Fibroblast of the conjunctiva (primary cell): ENCODE measurements at places on chromosomes 7 and 10.

DNA sequence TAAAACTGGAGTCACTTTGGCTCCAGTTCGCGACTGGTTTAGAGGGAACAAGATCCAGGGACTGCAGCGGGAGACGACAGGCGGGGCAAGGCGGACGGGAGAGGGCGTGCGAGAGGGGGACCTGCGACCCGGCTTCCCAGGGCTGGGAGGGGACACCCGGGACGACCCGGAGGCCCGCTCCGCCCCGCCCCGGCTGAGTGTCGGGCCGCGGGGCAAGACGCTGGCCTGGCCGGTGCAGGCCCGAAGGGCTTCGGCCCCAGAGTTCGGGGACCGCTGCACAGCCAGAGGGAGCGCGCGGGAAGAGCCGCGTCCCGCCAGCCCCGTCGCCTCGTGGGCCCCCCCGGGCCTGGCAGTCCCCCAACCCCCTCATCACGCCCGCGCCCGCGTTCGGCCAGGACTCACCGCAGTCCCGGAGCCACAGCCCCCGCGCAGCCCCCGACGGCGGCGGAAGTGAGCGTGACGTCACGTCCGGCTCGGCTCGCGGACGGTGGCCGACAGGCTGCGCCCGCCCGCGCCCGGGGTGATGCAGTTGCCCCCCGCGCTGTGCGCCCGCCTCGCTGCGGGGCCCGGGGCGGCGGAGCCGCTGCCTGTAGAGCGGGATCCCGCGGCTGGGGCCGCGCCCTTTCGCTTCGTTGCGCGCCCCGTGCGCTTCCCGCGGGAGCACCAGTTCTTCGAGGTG lies at the start of the genes TUBGCP2 and ZNF511:
Gene TUBGCP2 (minus strand): TSS at position 452 of the 679 bp plus-strand sequence. CDS start 5,931 bp downstream, outside the sequence.
Gene ZNF511 (plus strand): TSS at position 494 of the 679 bp plus-strand sequence. CDS start 30 bp downstream, at position 524.
- DNase-seq = peak; percentile 47

GRCh38 chr7:5173496-5173895 lies 16.5 kb upstream of the WIPI2 start:
- no peak for DNase-seq

GRCh38 chr10:32971536-32972091 lies 13.6 kb upstream of the ITGB1 start:
- no peak for DNase-seq

DNA sequence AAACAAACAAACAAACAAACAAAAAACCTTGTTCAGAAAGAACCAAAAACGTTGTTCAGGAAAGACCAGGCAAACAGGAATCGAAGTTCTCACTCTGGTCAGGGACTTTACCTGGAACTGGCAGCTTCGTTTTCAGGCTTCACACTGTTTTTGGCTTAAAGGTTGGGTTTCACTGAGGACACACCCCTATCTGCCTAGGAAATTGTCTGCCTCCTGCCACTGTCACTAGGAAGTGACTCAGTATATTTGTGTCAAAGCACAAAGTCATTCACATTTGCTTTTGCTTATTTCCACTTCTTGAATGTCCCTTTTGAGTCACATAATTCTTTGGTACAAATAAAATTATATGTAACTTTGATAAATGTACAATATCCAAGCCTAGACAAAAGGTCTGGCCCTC lies 37.9 kb downstream of the PNLIPRP3 start:
- DNase-seq = no peak

DNA sequence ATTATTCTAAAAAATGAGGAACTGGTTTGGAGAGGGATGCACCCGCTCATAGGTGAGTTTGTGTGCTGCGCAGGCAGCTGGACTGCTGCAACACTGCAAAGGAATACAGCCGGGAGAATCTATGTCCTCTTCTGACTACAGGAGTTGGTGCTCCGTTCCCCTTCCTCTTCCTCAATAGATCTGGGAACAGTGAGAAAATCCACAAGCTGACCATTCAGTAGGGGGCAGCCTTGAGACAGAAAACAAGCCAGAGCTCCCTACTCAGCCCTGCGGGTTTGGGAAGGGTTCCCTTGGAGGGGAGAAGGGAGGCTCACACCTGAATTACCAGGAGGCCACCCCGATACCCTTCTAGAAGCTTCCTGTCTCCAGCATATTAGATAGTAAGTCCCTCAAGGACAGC lies 87.3 kb upstream of the FOXI2 start:
- no peak for DNase-seq

DNA sequence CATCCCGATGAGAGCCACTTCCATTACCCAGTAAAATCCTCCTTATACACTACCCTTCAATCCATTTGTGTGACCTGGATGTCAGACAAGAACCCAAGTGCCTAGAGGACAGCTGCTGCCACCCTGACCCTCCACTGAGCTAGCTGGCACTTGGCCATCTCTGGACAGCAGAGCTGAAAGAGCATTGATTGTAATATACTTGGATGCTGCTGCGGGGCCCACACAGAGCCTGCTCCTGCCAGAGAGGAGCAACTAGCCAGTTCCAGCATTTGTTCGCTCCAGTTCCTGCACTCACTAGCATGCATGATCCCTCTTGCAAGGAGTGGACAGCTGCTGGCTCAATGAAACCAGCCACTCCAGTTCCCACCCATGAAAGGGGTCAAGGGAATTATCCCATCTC lies 8.4 kb upstream of the TMEM254 start:
- no peak for DNase-seq

GRCh38 chr7:29146057-29146706 lies at the start of gene CPVL:
TSS of gene CPVL (minus strand) at chr7:29146537. CDS start at chr7:29121061, 25,476 bp downstream.
- no peak for DNase-seq

GRCh38 chr10:97336446-97336845 lies 1.9 kb upstream of the FRAT2 start:
- no peak for DNase-seq

DNA sequence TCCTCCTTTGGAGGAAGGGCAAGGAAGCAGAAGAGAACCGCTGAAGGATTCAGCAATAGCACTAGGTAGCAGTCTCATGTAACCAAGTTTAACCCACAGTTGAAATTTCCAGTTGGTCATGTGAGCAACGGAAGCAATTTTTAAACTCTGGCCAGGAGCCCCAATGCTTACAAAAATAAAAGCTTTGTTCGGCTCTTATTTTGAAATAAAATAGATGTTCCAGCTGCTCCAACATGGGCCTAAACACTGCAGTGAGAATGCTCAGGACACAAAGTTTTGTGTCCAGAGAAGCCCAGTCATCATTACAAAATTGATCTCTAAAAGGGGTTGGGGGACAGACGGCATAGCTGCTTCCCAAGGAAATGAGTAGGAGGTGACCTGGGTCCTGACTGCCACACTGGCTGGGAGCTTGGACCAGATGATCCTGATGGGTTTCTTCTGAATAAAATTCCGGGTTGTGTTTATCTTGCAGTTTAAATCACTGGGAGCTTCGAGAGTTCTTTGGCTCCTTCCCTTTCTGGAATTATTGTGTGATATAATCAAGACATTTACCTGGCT lies 452 bp upstream of the TMEM140 start:
- peak; percentile 26 for DNase-seq

DNA sequence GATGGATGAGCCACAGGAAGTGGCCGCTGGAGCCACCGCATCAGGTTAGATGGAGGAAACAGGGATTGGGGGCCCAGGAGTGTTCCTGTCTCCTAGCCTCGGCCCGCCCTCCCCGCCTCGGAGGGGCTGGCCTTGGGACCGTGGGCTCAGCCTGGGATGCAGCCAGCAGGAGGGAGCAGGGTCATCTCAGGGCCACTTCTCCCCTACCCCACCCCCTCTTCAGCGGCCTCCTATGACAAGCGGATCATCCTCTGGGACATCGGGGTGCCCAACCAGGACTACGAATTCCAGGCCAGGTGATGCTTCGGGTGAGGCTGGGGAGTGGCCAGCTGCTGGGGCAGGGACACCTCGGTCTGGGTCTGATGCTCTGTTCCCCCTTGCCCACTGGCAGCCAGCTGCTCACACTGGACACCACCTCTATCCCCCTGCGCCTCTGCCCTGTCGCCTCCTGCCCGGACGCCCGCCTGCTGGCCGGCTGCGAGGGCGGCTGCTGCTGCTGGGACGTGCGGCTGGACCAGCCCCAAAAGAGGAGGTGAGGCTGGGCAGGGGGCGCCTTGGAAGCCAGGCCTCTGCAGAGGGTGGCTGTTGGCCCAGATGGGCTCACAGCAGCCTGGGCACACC lies 4.7 kb downstream of the LRWD1 start:
- no peak for DNase-seq

GRCh38 chr10:60800918-60801317 lies 22.6 kb downstream of the CDK1 start:
- DNase-seq = no peak

DNA sequence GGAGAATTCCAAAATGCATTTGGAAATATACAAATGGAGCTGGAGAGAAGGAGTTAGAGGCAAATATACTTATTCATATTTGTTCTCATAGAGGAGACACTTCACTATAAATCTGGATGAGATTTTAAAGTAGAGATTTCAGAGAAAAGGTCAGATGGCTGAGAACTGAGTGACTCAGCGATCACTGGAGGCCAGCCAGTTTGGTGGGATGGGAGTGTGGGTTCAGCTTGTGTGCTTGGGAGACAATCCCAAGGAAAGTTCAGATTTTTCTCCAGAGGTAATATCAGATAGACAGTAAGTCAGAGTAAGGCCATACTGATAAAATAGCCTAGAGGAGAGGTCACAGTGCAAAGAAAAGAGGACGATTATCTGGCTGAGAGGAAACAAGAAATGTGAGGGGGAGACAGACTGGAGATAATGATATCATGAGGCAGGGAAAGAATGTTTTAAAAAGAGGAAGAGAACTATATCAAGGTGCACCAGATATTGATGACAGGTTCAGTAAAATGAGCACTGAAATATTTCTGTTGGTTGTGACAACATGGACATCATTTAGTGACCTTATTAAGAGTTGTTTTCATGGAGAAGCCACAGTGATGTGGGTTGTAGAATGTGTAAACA lies 67.0 kb downstream of the MDFIC start:
- DNase-seq = peak; percentile 36
